Activated CD4-positive, CD25-positive, alpha-beta regulatory T cell (primary cell): ENCODE measurements at places on chromosomes 13 and 19.
A peak's percentile ranks its signal among the peaks of the same experiment; 100 is the strongest.

GRCh38 chr19:31483226-31483857 lies 134.1 kb upstream of the TSHZ3 start:
- no peak for DNase-seq

GRCh38 chr13:26229080-26229615 lies 7.0 kb upstream of the RNF6 start:
- no peak for DNase-seq

- DNase-seq: no peak
These were observed 9.0 kb downstream of the NFIX start for GRCh38 chr19:13004273-13004672.

DNA sequence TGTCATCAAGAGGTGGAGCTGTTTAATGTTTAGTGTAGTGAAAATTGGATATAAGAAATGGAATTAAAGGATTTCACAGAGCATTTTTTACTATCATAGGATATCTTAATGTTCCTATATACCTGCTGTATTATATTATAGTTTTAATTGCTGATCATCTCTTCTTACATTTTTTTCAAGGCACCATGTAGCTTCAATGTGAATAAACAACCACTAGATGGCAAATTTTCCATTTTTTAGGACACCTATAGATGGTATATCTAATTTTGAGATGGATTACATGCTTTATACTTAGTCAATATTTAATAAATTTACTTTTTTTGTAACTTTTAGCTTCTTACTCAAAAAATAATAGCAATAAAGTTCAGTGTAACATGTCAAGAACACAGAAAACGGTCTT lies 9.0 kb upstream of the ATXN8OS start:
- DNase-seq: no peak

- DNase-seq: peak; percentile 11
These were observed at the start of gene RHPN2 for GRCh38 chr19:33064792-33065550. Gene RHPN2 (minus strand): TSS chr19:33064888. CDS start chr19:33064852, 36 bp downstream.

- DNase-seq: no peak
These were observed 9.6 kb upstream of the DGKH start for GRCh38 chr13:42038661-42039456.

GRCh38 chr13:23987331-23987894 lies 90.1 kb upstream of the C1QTNF9B start:
- DNase-seq: no peak

DNA sequence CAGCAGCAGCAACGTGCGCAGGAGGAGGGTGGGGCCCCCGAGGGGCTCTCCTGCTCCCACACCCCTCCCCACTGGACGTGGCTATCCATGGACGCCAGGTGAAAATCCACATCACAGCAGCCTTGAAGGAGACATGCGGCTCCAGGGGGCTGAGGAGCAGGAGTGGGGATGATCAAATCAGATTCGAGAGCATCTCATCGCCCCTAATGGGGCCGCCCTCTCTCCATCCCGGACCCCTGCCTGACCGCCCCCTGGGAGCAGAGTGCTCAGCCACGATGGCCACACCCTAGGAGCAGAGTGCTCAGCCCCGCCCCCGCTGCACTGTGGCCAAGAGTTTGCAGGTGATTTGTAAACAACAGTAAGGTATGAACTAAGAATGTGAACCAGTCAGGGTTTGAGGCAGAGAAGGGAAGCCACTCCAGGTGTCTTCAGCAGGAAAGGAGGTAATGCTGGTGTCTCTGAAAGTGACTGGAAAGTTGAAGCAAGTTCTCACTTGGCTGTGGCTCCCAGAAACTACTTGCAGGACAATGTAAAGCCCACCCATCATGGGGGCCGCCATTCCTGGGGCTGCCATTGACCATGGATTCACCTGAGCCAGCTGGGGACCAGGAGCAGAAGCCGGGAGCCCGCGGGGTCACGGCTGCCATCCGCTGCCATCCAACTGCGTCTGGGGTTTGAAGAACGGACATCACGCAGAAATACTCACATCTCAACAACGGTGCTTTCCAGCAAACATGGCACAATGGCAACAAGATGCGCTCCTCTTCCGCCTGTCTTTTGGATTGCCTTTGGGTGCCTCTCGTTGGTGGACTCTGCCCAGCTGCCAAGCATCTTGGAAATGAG lies 71.8 kb downstream of the SPACA7 start:
- DNase-seq: no peak

DNA sequence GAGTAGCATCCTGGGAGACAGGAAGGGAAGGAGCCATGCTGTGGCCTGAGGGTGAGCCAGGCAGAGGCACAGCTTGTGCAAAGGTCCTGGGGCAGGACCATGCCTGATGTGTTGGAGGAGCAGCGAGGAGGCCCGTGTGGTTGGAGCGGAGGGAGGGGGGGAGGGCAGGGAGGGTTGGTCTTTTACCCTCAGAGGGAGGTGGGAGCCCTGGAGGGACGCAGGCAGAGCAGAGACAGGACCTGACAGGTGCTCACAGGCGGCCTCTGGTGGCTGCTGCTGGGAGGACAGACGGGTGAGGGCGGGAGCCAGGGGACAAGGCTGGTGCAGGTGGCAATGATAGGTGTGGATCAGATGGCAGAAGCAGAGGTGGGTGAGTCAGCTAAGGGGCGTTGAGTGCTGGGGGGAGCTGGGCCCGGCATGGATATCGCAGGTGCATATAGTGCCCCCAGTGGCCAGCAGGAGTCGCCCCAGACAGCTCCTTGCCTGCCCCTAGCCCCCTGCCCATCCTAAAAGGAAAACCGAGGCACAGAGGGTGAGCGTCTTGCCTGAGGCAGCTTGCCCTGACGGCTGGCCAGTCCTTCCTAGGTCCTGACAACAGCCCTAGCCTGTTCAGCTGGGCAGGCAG lies 9.8 kb upstream of the GNA15 start:
- peak; percentile 50 for DNase-seq

DNA sequence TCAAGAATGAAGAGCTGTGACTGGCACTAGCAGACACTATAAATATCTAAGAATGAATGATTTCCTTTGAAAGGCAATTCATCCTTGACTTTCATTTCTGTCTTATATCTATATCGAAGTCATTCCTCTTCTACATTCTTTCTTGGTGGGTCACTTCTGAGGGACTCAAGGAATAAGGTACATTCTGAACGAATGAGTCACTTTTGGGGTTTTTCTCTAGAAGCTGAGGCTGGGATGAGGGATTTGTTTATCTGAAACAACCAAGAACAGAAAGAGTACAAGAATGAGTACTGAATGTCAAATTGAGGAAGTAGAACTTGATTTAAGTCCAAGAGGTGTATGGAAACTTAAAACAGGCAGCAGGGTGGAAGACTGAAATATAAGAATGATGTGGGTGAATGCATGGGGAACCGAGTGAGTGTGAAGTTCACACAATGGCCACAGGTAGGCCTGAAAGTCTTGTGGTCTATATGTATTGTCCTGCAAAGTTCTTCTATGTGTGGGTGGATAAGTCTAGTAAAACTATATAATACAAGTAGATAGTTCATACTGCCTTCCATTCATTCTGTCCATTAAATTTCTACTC lies 343.9 kb downstream of the OXGR1 start:
- DNase-seq: no peak

GRCh38 chr13:102962430-102962829 lies 103.8 kb downstream of the SLC10A2 start:
- DNase-seq: no peak

- no peak for DNase-seq
These were observed 57.3 kb upstream of the LRCH1 start for GRCh38 chr13:46495651-46496050.

DNA sequence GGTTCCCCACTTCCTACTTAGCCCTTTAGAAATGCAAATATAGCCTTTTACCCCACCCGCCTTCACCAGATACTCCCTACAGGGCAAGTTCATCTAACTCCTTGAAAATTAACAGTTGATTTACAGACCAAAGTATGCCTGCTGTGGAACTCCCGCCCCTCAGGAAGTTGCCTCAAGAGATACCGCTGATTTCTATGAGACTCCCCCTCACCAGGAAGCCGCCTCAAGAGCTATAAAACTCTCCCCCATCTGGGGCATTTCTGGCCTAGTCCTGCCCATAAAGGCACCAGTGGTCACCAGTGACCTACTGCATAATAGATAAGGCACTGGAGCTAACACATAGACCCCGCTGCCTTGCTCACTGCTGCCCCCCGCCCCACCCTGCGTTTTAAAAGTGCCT lies 201.7 kb upstream of the UBL3 start:
- no peak for DNase-seq

DNA sequence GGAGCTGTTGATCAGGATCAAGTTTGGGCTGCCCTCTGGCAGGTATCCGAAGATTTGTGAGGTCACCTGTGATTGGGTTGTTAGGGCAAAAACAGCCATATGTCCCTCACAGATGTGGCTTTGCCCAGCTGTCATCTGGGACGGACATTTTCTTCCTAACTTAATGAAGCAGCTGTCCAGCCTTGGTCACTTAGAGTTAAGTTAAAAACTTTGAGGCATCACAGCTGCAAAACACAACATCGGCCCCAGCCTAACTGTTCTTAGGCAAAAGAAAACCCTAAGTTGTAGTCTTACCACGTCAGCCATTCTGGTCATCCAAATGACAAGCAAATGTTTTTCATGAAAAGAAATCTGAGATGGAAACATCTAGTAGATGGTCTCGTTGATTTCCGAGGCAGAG lies 318.4 kb downstream of the DCLK1 start:
- no peak for DNase-seq

DNA sequence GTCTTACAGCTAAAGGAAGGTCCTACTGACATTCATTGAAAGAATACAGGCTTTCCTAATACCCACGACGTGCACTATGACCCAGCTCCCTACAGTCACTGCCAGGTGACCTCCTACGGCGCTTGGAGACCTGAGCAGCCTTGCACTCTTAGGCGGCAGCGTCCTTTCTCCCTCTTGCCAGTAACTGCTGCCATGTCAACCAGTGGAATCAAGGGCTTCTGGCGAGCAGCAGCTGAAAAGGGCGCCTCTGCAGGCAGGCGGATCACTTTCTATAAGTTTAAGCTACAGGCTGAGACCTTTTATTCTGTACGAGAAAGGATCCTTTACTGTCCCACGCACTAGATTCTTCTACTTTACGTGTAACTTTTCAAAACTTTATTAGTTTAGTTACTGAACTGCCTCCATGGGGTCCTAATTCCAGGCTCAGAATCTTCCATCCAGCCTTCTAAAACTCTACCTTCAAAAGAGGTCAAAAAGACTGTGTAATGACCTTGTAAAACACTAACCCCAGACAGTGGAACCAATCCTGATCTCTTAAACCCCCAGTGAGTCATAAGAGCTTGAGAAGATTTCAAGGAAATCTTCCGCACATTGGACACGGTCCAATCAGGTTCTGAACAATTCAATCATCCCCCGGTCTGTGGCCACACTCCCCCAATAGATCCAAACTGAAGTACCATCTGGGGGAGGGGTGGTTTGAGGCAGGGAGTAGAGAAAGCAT lies 1.9 kb downstream of the KCTD12 start:
- DNase-seq: no peak

GRCh38 chr19:18814063-18814462 lies 17.7 kb upstream of the UPF1 start:
- DNase-seq: no peak

GRCh38 chr19:17847538-17848366 lies at the start of gene JAK3:
Gene JAK3 (minus strand): TSS chr19:17847982. CDS start chr19:17844417, 3,565 bp downstream.
- DNase-seq: peak; percentile 64

GRCh38 chr19:19911150-19911549 lies 10.4 kb downstream of the ZNF93 start:
- DNase-seq: no peak

GRCh38 chr13:30034458-30034795 lies 184.0 kb upstream of the UBL3 start:
- DNase-seq: no peak

- DNase-seq: no peak
These were observed 438.8 kb downstream of the EFNB2 start for GRCh38 chr13:106096661-106097092.

- no peak for DNase-seq
These were observed 138.5 kb downstream of the ZAR1L start for GRCh38 chr13:32176696-32177095.

GRCh38 chr19:5083547-5083965 lies 114.6 kb downstream of the KDM4B start:
- DNase-seq: no peak

DNA sequence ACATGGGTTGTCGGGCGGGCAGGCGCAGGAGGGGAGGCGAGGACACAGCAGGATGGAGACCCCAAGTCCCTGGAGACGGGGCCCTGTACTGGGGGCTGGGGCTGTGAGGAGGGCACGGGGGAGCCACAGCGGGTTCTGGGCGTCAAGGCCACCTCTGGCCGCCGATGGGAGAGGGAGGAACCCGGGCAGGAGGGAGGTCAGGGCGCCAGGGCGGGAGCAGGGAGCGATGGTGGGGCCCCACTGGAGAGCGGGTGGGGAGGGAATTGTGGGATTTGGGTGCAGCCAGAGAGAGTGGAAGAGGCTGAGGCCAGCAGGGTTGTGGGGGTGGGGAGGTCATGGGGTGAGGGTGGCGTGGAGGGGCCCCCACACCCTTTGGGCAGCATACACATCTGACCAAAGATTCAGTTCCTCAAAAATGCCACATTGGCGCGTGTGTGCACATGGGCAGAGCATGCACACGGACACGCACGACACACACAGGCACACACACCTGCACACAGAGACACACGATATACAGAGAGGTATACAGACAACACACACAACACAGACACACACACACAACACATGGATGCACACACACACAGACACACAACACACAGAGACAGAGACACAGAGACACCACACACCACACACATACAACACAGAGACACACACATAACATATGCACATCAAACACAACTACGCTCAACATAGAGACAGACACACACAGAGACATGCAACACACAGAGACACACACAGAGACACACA lies 54.9 kb downstream of the AP1M1 start:
- DNase-seq: no peak

DNA sequence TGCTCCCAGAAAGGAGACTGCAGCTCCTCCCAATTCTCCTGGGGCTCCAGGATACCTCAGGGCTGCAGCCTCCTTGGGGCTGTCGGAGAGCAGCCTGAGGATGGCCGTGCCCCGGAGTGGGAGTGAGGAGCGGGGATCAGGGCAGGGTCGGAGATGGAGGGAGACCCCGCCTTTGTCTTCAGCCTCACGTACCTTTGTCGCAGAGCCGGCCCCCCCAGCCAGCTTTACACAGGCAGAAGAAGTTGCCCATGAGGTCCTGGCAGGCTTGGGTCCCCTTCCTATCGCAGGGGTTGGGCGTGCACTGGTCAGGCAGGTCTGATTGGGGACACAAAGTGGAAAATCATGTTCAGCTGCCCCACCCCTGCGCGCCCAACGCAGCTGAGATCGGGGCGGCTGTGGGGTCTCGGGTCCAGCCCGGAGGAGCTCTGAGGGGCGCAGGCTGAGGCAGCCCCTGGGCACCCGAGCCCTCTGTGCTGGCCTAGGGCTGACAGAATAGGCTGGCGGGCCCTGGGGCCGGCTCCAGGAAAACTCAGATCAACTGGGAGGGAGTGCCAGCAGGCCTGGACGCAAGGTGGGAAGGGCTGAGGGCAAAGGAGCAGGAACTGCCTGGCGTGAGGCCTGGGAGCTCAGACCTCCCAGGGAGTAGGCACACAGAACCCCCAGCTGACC lies 24.2 kb downstream of the GAS6 start:
- no peak for DNase-seq

- no peak for DNase-seq
These were observed 2.7 kb upstream of the RPS15 start for GRCh38 chr19:1435378-1435989.
